ENCODE measurements at places on chromosomes 3 and 15.

DNA sequence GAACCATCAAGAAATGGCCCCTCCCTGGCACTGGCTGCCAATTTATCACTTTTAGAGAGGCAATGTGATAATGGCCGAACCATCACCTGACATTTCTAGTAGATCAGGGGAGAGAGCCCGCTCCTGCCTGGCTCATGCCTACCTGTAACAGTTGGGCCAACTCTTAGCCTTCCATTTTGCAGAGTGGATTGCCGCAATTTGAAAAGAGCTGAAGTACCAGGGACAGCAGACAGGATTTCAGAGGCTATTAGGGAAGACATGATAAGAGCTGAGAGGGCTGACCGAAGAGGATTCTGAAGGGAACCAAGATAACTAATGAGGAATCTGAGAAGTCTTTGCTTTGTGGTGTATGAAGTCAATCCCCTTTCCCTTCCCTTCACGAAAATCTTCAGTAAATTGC, 121.2 kb upstream of the ANKRD28 start:
- DNase-seq, result no peak

GRCh38 chr3:46122091-46122490, 86.0 kb downstream of the CCR1 start:
- DNase-seq, result no peak

GRCh38 chr3:130897316-130897715, 3.4 kb downstream of the ATP2C1 start:
- DNase-seq, result no peak

DNA sequence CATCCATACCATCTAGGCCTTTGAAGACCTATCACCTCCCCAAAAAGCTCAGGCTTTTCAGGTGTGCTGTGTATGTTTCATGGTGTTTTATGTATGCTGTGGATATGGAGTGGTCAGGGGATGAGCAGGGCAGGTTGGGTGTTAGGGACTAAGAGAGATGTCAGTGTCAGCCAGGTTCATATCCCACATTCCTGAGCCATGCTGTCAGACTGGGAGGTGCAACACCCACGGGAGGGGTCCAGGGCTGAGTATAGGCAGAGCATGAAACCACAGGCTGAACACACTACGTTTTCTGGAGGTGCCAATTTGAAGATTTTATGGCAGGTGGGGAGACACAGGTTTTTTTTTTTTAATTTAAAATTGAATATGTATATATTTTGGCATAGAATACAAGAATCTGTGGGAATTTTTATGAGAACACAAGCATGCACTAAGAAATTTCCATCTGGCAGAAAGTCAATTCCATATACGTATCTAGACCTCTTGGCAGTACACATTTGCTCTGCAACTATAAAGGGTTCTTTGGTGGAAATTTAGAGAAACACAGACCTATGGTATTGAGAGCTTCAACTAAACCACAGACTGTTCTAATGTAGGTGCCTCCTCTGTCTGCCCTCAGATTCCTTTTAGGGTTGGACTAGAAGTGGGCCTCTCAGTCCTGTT, 101.9 kb upstream of the RNU6-1 start:
- DNase-seq, result no peak

GRCh38 chr3:81995329-81995728, 233.9 kb upstream of the GBE1 start:
- no peak for DNase-seq

DNA sequence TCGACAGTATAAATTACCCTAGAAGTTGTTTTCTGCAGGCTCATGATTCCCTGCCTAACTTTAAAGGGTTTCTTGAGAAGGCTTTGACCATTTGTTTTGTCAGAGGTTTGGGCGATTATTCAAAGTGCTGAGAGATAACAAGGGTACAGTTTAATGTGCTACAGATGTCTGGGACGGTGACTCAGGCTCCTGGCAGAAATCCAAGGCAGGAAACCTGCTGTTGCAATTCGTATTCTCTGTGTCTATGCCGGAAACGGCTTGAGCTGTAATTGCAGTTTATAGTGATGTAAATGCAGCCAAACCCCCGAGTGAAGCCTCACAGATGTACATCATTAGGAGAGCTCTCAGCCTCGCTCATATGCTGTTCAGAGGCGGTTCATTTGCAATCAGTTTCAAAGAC, 65.6 kb downstream of the SYNPR start:
- DNase-seq, result peak; percentile 7

DNA sequence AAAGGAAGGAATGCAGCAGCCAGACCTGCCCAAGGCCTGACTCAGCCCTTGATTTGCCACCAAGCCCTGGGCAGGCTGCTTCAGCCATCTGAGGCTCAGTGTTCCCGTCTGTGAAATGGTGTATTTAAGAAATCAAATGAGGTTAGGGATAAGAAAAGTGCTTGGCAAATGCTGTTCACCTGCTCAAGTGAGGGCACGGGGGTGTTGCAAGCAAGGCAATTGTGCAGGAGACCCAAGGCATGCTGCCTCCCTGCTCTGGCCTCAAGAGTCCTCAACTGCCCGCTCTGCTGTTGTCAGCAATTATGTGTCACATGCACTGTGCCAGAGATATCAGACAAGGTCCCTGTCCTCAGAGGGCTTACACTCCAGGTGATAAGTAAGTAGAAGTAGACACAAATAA, 101.8 kb downstream of the TPRA1 start:
- no peak for DNase-seq

GRCh38 chr15:80804970-80805495, 25.9 kb downstream of the CEMIP start:
- no peak for DNase-seq

DNA sequence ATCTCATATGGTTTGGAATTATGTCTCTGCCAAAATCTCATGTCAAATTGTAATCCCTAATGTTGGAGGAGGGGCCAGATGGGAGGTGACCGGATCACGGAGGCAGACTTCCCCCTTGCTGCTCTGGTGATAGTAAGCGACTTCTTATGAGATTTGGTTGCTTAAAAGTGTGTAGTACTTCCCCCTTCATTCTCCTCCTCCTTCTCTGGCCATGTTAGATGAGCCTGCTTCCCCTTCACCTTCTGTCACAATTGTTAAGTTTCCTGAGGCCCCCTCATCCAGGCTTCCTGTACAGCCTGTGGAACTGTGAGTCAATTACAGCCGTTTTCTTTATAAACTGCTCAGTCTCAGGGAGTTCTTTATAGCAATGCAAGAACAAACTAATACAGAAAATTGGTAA, 51.1 kb downstream of the NEDD4 start:
- DNase-seq, result no peak

GRCh38 chr3:121529308-121529707, 16.5 kb downstream of the POLQ start:
- DNase-seq, result no peak

DNA sequence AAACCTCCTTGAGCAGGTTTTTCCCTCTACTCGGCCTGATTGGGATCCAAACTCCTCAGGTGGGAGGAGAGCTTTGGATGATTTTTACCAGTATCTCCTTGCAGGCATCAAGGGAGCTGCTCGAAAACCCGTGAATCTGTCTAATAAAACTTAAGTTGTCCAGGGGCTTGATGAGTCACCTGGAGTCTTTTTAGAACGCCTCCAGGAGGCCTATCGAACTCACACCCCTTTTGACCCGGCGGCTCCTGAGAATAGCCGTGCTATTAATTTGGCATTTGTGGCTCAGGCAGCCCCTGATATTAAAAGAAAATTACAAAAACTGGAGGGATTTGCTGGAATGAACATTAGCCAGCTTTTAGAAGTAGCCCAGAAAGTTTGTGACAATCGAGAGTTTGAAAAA, 41.6 kb downstream of the ZBTB11 start:
- no peak for DNase-seq

DNA sequence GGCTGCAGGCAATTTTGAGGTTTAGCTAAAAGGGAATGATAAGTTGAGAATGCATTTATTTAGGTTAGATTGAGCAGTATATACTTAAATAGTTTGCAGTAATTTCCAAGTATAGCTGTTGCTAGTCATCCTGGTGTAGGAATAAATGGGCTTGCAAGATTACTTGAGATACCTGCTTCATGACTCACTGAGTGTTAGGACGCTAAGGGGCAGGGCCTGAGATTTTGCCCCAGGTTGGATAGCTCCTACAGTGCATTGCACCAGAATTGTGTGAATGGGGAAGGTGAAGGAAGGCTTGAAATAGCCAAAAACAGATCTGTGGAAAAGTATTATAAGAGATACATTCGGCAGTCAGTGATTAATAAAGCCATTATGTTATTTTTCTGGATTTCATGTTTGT, 72.8 kb downstream of the KCNH8 start:
- DNase-seq, result no peak

DNA sequence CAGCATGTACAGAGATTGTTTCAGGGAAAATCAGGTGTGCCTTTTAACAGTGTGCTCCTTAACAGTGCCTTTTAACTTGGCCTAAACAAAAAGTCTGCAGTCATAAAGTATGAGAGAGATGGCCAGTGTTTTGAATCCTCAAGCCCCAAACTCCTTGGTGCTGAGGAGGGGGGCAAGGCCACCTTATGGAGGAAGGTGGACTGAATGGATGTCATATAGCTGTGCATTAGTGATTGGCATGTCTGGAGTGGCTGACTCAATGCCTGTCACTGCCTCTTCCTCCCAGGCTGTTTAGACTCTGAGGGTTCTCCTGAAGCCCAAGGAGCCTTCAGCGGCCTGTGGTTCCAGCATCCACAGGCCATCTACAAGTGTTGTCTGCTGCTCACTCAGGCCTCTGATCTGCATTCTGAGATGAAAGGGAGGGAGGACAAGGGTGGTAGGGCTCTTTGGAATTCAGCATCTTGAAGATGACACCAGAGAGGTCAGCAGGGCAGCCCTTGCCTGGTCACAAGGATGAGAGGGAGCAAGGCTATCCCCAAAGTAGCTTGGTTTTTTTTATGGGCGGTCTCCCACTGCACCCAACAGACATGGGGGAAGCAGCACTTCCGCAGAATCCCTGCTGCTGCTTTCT, 1.5 kb downstream of the FOXL2NB start:
- DNase-seq, result no peak

GRCh38 chr3:167116120-167116922, 263.8 kb downstream of the ZBBX start:
- DNase-seq, result no peak

DNA sequence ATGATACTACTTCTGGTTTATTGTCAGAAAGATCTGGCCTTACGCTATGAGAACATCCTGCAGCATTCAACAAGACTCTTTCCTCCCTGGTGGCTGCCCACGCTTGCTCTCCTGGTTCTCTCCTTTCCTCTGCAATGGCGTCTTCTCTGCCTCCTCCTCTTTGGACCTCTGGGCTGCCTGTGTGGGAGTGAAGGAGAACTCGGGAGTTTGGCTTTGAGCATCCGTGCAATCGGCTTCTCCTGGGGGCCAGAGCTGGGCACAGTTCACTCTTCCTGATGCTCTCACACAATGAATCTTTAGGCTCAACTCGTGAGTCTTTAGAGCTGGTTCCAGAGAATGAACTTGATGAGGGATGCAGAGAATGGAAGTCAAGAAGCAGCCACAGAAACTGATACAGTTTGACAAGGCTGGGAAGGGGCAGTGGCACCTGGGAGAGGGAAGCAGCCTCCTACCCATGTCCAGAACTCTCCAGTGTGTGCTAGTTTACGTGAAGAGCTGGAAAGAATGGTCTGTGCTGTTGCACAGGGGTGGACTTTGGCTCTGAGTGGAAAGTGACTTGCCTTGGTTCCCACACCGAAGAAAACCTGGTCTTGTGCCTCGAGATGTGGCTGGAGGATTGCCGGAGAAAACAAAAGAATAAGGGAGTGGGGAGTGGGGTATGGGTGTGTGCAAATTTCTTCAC, 37.9 kb downstream of the RPLP1 start:
- no peak for DNase-seq

DNA sequence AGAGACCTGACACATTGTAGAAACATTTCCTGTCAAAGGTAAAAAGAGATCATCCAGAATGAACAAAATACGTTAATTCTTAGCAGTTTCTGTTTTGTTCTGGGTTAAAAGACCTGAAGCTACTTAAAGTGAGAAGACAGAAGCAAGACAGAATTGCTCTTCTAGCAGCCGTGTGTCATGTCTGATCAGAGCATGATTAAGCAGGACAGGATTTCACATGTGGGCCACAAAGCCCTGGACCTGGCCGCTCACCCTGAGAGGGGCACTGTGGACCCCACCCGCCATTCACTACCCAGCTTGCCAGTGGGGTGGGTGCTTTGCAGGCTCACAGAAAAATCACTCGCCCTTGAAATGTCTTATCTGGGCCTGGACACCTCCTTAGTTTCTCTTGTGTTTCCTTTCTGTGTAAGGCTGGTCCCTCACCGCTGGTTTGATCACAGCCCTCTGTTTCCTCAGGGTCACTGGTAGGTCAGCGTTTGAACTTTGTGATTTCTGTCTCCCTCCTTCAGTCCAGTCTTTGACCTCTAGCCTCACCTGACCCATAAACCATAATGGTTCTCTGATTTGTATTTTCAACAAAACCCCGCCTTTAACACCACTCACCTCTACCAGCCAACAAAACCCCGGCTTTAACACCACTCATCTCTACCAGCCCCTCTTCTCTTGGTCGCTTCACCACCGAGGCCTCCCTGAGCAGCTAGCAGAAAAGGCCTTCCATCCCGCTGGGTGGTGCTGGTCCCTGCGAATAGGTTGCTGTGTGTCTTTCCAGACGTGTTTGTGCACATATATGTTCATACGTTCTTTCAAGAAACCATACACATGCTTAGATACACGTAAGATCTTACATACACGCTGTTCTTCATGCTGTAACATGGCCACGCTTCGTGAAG, 185.0 kb downstream of the OR4M2 start:
- peak; percentile 7 for DNase-seq

DNA sequence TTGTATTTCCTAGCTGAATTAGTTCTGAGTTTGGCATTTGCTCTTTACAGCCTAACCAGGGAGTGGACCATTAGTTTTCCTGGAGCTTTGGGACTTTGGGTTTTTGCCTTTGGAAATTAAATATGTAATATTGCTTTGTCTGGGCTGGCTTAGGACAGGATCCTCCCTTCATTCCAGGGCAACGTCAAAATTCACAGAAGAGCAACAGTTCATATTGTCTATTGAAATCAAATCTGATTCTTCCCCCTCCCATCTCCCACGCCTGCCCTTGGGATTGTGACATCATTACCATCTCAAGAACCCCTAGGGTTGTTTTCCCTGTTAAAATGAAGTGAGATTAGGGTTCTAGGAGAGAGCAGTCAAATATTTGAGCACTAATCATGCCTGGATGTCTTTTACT, 194.1 kb downstream of the ROBO2 start:
- no peak for DNase-seq

DNA sequence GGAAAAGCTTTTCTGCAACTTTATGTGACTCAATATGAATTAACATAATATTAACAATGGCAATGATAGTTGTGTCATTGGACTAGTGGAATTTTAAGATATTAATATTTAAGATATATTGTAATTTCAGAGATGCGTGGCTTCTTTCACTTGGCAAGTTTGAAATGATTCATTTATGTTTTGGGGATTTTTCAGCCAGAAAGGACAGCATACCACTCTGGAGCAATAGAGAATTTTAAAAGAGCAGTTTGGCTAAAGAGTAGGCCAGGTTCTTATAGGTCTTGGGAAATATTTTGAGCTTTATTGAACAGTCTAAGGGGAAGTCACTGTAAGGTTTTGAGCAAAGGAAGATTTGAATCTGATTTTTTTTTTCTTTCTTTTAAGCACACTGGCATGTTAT, 16.5 kb downstream of the GMPS start:
- no peak for DNase-seq
